Subcutaneous preadipocyte (primary cell): ENCODE measurements at places on chromosomes 2 and 18. TPM values are rescaled to one million over a fixed set of nuclear protein-coding genes. Genes with fewer than 3 reads are reported as not detected.

The CCDC74B gene
- 2.2 and 5.1 TPM in 2 replicates for total RNA-seq

The TUBA4B gene
- total RNA-seq, result not detected in 2 replicates

The SGO2 gene
- 10.7 and 19.7 TPM in 2 replicates for total RNA-seq

The POTEI gene
- not detected in 2 replicates for total RNA-seq

The TTC32 gene
- 7.8 and 8.8 TPM in 2 replicates for total RNA-seq

The CHN1 gene
- 25.4 and 28.3 TPM in 2 replicates for total RNA-seq

The PCARE gene
- total RNA-seq, result not detected in 2 replicates

The C2orf78 gene
- total RNA-seq, result not detected in 2 replicates

The TSHZ1 gene
- 8.1 and 10.6 TPM in 2 replicates for total RNA-seq

The ANKRD36 gene
- total RNA-seq, result 27.6 and 32.1 TPM in 2 replicates

The HOXD12 gene
- not detected in 2 replicates for total RNA-seq
